Forelimb muscle (tissue), 1 donor: ENCODE measurements at places on chromosomes 11 and 22.

- DNase-seq = no peak
These were observed 20.1 kb upstream of the NCAM1 start for GRCh38 chr11:112941104-112941503.

GRCh38 chr11:2175659-2176058 is 4.0 kb upstream of the TH start:
- DNase-seq = no peak

DNA sequence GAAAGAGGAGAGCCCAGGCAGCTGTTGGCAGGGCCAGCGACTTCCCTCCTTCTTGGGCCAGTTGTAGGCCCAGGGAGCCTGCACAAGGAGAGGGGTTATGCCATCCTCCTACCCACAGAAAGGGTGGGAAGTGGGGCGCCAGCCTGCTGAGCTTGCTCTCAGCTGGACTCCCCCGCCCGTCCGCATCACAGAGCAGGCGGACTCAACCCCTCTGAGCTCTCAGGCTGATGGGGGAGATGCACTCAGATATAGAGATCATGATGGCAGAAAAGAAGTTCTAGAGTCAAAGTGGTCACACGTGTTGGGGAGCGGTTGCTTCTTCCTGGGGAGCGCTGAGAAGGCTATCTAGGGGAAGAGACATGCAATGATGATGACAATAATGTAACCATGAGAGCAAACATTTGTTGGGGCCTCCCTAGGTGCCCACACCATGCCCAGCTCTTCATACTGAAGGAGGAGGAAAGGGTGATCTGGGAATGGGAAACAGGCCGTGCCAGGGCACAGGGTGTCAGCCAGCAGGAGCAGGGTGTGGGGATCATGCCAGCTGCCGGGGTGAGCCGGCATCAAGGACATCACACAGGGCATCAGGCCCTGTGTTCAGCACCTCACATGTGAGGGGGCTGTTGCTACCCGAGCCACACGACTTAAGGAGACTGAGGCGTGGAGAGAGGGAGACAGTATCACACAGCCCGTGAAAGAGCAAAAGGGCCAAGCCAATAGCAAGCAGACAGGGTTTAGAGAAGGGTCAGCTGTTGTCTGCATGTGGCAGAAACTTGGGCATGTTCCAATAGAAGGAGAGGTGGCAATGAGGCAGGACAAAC is 7.7 kb downstream of the SLC35E4 start:
- no peak for DNase-seq

GRCh38 chr11:124915541-124916369 is 3.3 kb upstream of the HEPN1 start:
- DNase-seq = no peak
